Stimulated activated CD4-positive, alpha-beta T cell treated with anti-CD3 and anti-CD28 coated beads, Interleukin-2, amount 100 ng/mL, for 24 hours (primary cell): ENCODE measurements at places on chromosomes 7 and 10.

DNA sequence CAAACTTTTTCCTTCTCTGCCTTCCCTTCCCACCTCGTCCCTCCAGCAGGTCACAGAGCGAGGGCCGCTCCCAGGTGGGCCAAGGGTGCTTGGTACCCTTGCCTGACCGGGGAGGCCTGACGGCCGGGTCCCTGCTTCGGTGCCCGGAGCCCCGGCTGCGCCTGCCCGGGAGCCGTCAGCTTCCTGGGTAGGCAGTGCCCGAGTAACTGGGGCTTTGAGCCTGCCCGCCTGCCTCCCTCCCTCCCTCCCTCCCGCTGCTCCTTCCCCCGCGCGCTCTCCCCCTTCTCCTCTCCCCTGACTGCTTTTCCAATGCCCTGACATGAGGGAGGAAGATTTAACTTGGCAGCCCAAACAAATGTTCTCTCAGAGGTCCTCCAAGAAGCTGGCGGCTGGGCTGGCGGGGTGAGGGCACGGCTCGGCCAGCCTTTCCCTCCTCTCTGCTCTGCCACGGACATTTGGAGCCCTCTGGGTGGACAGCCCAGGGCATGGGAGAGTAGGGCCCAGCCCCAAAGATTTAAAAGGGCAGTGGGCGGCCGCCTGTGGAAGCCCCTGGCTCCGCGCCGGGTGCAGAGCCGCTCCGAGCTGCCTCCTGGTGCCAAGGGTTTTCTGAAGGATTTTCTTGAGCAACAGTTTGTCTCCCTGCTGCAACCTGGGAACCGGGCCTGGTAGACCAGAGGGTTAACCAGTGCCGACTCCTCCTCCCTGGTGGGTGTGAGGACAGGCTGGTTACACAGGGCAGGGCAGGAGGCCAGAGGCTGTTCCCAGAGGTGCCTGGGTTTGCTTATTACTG is 2.0 kb downstream of the ZMIZ1 start:
- DNase-seq, result no peak

DNA sequence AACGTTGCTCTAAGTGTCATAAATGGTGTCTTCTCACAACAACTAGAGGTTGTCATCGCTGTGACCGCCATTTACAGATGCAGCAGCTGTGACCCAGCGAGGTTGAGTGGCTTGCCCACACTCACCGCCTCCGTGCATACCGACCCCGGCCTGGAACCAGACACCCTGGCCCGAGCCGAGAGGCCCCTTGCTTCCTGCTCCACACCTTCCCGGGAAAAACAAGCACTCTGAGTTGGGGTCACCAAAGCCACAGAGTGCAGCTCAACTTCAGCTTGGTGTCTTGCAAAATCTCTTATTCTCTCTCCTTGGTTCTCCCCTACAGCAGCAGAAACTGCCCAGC is 115.7 kb upstream of the PPP2R2D start:
- DNase-seq, result no peak

GRCh38 chr7:115844857-115845256 is 185.7 kb downstream of the TFEC start:
- DNase-seq, result no peak

DNA sequence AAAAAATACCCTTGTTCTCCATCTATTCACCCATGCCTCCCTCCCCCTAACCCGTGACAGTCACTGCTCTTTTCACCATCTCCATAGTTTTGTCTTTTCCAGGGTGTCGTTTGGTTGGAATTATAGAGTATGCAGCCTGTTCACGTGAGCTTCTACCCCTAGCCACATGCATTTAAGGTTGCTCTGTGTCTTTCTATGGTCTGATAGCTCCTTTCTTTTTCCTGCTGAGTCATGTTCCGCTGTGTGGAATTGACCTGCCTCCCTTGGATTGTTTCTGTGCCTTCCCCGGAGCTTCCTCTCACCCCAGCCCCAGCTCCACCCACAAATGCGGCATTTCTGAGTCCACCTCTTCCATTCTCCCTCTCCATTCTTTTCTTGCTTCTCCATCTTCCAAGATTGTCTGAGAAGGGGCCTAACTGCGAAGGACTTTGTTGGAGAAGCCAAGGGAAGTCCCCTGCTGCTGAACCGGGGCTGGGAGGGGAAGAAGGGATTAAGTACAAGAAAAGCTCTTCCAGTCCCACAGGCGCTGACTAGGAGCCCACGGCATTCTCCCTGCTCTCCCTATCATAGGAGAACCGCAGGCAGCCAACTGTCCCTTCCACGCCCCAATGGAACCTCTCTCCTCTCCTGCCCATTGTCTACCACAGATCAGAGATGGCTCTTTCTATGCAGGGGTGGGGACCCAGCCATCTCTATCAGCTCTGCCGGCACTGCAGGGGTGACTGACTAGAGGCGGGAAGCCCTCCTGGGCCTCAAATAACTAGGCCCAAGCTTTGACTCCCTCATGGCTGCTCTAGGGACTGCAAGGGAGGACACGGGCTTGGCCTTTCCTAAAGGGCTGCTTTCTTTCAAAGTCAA is 87.5 kb upstream of the ANLN start:
- DNase-seq, result no peak

DNA sequence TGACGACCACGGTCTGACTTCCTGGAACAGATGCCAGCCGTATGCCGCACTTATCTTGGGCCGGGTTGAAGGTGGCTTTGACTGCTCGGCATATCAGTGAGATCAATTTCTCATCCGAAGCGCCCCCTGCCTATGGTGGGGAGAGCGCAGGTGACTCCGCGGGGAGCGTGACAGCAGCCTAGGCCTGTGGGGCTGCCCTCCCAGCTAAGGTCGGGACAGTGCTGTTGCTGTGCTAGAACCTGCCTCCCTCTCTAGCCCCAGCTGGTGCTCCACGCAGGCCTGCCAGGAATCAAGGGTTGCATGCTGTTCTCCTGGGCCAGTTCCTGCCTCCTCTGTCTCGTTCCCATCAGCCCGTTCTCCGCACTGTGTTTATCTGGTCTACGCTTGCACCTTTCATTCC is 49.8 kb downstream of the PODXL start:
- no peak for DNase-seq

GRCh38 chr10:131187926-131188325 is 123.6 kb downstream of the TCERG1L start:
- no peak for DNase-seq

GRCh38 chr7:30224511-30225062 is 59.8 kb upstream of the ZNRF2 start:
- DNase-seq, result no peak

DNA sequence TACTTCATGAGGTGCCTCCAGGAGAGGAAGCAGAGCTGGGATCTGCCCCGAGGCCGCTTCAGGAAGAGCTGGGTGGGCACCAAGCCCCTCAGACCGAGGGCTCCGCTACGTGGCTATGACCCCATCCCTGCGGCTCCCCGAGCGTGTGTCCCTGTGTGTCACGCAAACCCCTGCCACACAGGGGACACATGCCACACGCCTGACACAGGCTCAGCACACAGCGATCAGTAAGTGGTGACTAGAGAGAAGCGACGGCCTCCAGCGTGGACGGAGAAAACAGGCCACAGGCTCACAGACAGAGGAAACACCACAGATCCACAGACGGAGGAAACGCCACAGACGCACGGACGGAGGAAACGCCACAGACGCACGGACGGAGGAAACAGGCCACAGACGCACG is 18.5 kb downstream of the DIP2C start:
- DNase-seq, result no peak

DNA sequence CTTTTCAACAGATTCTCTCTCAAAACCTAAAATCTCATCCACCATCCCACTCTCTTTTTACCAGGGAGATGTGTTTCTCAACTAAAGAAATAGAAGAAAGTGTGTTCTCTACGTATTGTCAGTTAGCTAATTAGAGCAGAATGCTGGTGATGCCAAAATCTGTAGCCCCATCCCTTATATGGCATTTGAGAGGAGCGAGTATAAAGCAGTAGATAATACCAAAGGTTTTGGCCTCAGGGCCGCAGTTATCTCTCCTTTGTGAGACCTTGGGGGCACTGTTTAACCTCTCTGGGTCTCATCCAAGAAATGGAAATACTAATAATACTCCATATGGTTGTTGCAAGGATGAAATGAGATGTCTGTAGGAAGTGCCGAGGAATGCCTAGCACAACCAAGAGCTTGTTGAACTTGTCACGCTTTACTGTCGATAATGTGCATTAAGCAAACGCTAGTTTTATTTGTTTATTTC is 456 bp upstream of the DLD start:
- DNase-seq, result no peak

GRCh38 chr7:77811516-77812289 is 13.1 kb downstream of the PHTF2 start:
- no peak for DNase-seq

GRCh38 chr7:68684996-68685395 is 913.3 kb upstream of the AUTS2 start:
- no peak for DNase-seq

GRCh38 chr10:122659651-122660050 is 40.0 kb downstream of the C10orf120 start:
- DNase-seq, result no peak

- DNase-seq, result peak; percentile 90
Measured at GRCh38 chr7:1432411-1433082, 26.7 kb downstream of the MICALL2 start.

GRCh38 chr7:141549582-141549981 is 1.6 kb upstream of the AGK start:
- no peak for DNase-seq

- DNase-seq, result no peak
Measured at GRCh38 chr7:100515072-100515532, 23.9 kb upstream of the AGFG2 start.

DNA sequence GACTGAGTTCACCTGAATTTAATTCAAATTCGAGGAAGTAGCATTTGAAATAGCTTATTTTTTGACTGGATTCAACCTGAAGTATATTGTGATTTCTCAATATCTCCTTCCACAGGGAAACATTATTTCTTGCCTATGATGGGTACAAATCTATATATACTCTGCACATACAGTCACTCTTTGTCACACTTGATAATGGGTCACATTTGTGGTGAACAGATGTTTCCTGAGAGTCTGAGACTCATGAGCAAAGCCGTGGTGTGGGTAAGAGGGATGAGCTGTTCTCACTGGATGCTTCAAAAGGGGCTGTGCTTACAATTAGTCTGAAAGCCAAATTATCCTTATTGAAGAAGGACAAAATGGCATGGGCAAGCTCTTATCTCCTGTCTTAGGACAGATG is 18.0 kb upstream of the TBXAS1 start:
- DNase-seq, result no peak

GRCh38 chr7:149883452-149883861 is 9.7 kb downstream of the ATP6V0E2 start:
- peak; percentile 61 for DNase-seq

GRCh38 chr7:100863406-100863950 is 3.7 kb upstream of the TRIP6 start:
- DNase-seq, result no peak

DNA sequence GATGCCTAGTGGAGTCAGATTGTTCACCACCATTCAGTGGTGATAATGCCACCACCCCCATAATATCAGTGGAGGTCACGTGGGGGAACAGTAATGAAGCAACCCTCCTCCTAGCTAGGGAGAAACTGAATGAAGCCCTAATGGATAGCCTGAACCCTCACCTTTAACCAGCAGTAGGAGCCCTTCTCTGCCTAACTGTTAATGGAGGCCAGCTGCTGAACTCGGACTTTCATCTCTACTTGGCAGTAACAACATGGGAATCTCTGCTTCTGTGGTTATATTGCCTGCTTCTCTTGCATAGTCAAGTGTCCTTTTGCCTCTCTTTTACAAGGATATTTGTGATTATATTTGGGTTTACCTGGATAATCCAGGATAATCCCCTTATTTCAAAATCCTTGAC is 1097.9 kb downstream of the REEP3 start:
- no peak for DNase-seq

DNA sequence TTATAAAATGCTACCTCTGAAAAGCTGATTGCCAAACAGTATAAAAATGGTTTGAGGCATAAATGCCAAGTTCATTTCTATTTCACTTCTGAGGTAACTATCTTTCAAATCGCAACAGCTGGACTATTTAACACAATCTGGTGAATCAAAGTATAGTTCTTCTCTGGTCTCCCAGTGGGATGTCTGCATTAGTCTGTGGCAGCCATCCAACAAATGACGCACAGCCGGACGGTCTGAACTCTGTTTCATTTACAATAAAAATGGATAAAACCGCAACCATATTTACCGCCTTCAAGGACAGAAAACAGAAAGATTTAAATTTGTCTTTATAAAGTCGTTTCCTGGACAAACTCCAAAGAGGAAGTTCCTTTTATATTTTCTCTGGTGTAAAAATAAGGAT is 41.9 kb downstream of the ENO4 start:
- DNase-seq, result no peak

DNA sequence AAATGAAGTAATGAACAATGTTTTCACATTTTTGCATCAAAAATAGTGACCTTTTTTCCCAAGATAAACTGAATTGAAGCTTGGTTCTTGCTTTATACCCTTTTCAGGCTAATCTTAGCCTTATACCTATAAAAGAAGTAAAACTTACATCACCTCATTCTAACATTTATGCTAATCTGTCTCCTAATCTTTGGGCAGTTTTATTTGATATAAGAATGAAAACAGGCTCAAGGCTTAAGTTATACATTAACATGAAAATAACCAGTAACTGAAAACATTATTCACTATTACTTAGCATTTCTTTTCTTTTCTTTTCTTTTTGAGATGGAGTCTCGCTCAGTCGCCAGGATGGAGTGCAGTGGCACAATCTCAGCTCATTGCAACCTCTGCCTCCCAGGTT is 113.1 kb downstream of the HIBADH start:
- DNase-seq, result no peak

DNA sequence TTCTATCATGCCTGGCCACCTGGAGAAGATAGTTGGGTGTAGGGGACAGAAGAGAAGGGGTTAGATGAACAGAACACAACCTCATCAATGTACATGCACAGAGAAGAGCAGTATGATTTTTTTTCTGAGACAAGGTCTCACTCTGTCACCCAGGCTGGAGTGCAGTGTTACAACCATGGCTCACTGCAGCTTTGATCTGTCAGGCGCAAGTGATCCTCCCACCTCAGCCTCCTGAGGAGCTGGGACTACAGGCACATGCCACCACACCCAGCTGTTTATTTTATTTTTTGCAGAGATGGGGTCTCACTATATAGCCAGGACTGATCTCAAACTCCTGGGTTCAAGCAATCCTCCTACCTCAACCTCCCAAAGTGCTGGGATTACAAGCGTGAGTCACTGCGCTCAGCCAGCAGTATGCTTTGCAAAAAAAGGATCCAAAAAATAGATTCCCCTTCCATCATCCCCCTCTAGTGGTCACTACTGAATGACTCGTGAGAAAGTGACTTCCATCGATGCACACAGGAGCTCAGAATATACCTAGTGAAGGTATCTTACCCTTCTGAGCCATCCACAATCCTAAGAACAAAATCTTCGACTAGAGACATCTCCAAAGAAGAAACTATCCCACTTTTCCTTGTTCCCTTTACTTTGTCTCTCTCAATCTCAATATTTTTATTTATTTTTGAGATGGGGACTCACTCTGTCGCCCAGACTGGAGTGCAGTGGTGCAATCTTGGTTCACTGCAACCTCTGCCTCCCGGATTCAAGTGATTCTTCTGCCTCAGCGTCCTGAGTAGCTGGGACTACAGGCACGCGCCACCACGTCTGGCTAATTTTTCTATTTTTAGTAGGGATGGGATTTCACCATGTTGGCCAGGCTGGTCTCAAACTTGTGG is 21.0 kb downstream of the ZCWPW1 start:
- peak; percentile 46 for DNase-seq
